Activated CD4-positive, alpha-beta T cell treated with anti-CD3 and anti-CD28 coated beads, Interleukin-10, Interleukin-2, amounts not matched to agents 100 ng/mL and 50 ng/mL, durations not matched to agents 16 hours and 8 hours (primary cell): ENCODE measurements at places on chromosomes 13 and 19.

DNA sequence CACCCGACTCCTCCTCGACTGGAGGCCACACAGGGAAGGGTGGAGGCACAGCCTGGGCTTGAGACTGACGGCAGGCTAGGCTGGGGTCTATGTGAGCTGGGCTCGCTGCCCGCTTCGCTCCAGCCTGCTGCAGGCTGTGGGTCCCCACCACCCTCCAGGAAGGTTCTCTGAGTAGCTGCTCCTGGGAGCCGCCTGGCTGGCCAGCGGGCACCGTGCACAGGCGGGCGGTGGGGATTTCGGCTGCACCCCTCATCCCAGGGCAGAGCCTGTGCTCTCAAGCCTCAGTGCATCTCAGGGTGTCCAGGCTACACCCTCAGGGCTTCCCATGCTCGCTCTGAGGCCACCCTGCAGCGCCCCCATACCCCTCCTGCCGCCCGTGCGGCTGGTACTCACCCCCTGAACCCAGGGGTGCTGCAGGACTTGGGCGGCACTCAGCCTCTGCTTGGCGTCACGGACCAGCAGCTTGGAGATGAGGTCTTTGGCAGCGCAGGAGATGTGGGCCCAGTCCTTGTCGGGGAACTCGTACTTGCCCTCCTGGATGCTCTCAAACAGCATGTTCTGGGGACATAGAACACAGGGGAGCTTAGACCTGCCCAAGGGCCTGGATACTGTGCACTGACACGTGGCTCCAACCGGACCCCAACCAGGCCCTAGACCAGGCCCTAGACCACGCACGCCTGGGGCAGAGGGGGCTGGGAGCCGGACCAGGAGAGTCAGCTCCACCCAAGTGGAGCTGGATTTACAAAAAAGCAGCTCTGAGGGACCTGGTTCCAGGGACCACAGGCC is 10.2 kb downstream of the MKNK2 start:
- no peak for DNase-seq

- DNase-seq, result no peak
These were observed 474 bp upstream of the ZNF780B start for GRCh38 chr19:40056505-40056904.

DNA sequence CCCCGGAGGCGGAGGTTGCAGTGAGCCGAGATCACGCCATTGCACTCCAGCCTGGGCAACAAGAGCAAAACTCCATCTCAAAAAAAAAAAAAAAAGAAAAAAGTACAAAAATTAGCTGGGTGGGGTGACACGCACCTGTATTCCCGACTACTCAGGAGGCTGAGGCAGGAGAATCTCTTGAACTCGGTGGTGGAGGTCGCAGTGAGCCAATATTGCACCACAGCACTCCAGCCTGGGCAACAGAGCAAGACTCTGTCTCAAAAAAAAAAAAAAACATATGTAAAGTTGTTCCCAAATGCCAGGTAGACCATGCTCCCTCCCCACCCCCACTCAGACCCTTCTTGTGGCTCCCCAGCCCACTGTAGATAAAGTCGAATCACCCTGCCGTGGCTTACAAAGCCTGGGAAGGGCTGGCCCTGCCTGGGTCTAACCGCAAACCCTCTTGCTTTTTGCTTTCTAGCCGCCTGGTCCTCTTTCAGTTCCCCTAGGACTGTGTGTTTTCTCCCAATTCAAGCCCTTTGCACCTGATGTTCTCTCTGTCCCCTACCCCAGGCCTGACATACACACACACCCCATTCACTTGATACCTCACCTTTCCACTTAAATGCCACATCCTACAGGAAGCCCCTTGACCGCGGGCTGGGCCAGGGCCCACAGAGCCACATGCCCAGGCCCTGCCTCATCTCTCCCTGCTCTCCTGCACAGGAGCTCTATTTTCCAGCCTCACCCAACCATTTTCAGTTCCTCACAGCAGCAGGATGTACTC is 34.4 kb downstream of the MAP4K1 start:
- no peak for DNase-seq

DNA sequence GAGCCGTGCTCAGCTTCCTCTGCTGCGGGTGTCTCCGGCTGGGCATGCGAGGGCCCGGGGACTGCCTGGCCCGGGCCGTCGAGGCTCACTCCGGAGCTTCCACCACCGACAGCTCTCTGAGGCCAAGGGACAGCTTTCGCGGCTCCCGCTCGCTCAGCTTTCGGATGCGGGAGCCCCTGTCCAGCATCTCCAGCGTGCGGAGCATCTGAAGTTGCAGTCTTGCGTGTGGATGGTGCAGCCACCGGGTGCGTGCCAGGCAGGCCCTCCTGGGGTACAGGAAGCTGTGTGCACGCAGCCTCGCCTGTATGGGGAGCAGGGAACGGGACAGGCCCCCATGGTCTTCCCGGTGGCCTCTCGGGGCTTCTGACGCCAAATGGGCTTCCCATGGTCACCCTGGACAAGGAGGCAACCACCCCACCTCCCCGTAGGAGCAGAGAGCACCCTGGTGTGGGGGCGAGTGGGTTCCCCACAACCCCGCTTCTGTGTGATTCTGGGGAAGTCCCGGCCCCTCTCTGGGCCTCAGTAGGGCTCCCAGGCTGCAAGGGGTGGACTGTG is 1.2 kb downstream of the S1PR4 start:
- peak; percentile 62 for DNase-seq

- peak; percentile 91 for DNase-seq
These were observed 114.3 kb upstream of the SERP2 start for GRCh38 chr13:44259045-44260027.

DNA sequence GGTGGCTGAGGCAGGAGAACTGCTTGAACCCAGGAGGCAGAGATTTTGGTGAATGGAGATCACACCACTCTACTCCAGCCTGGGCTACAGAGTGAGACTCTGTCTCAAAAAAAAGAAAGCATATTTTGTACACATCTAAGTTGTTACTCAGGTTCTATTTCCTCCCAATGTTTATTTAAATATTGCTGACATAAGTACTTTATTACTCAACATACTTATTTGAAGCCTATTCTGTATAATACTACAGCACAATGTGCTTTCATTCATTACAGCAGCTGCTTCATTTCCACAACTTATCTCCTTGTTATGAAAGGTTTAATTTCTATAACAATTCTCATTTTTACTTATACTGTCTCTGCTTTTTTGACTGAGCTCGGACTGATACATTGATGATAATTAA is 495.7 kb downstream of the SLITRK1 start:
- DNase-seq, result no peak

DNA sequence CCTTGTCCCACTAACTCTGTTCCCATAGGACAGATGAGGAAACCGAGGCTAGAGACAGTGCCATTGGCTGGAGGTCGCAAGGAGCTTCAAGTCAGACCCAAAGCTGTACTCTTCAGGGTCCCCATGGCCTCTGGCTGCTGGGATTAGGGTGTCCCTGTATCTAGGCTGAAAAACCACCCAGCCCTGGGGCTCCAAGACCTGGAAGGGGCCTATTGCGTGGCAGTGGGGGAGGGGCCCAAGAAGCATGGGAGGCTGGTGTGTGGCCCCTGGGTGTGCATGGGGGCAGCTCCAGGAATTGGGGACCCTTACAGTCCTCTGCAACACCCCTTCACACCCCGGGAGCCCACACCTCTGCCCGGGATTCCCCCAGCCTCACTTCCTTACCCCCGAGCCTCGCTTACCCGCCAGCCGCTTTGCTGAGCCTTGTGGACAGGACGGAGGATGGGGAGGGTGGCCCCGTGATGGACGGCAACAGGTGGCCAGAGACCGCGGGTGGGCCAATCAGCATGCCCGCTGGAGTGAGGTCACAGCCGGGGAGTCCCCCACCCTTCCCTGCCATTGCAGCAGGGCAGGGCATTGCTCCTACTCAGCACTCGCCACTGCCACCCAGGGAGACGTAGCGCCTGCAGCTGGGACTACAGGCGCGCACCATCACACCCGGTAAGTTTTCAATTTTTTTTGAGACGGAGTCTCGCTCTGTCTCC is at the start of gene JSRP1:
TSS of gene JSRP1 (minus strand) at position 436 of the 704 bp plus-strand sequence. CDS start 1,103 bp downstream, outside the sequence.
- no peak for DNase-seq
